ENCODE measurements at places on chromosomes 13 and 19.

GRCh38 chr19:5403968-5404640 lies 51.1 kb upstream of the ZNRF4 start:
- H3K27ac ChIP-seq: no peak overlapping the region
- H3K4me3 ChIP-seq: no peak overlapping the region
- no peaks in the 10 kb centered on the region for H3K4me1 ChIP-seq
- DNase-seq: peak; percentile 72
- no peaks in the 10 kb centered on the region for H3K36me3 ChIP-seq

DNA sequence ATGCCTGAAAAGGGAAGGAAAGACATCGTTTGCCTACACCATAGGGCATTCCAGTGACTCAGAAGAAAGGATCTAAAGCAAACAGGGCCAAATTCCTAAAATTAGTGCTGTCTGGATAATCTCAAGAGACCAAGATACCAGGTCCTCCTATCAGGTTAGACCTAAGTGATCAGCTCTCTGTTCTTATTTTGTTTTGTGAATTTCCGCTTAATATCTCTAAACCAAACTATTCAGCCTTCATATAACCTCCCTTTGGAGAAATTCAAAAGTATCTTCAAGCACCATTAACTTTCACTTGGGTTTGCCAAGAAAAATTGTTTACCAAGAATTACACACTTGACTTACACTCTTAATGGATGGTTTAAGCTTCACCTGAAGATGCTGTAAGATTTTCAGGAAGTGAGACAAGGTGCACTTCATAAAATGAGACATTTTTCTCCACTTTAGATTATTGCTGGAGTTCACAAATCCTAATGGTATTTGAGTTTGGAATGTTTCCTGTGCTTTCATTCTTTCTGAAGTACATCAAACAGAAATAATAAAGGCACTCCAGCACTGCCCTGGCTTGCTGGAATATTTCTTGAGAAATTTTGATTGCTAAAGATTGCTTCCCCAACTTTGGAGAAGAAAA lies 376.1 kb downstream of the LMO7 start:
- DNase-seq: no peak
- H3K4me1 ChIP-seq: no peaks in the 10 kb centered on the region
- H3K27ac ChIP-seq: no peak overlapping the region

- H3K4me3 ChIP-seq: no peak within 1 kb of the TSS
- no peak within 1 kb of the TSS for H3K27ac ChIP-seq
- peaks cover 43% of the 10 kb centered on the region for H3K27me3 ChIP-seq
These were observed at the start of gene ATCAY for GRCh38 chr19:3880471-3881271. Gene ATCAY, plus strand, starts transcription at chr19:3880685. Its CDS starts 5,083 bp downstream, at chr19:3885768.

GRCh38 chr13:84255226-84255797 lies 373.0 kb upstream of the SLITRK1 start:
- no peaks in the 10 kb centered on the region for H3K27me3 ChIP-seq
- no peak for DNase-seq
- H3K4me3 ChIP-seq: no peak overlapping the region
- H3K36me3 ChIP-seq: no peaks in the 10 kb centered on the region
- no peaks in the 10 kb centered on the region for H3K4me1 ChIP-seq

DNA sequence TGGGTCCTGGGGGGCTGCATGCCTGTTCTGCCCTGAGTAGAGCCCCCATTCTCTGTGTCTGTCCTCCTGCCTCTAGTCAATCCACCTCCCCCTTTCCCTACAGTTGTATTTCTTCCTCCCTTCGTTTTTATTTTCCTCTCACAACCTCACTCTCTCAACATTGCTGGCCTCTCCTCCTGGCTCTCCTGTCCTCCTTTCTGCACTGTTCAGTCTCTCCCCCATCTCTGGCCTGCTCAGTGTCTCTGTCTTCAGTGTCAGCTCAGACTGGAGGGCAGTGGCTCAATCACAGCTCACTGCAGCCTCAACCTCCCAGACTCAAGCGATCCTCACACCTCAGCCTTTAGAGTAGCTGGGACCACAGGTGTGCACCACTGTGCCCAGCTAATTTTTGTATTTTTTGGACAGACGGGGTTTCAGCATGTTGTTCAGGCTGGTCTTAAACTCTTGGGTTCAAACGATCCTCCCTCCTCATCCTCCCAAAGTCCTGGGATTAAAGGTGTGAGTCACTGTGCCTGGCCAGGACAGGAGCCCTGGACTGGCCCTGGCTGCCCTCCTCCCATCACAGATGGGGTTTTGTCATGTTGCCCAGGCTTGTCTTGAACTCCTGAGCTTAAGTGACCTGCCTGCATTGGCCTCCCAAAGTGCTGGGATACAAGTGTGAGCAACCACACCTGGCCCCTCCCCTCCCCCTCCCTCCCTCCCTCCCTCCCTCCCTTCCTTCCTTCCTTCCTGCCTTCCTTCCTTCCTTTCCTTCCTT lies 32.0 kb upstream of the IGFL1 start:
- H3K4me1 ChIP-seq: no peaks in the 10 kb centered on the region
- no peak overlapping the region for H3K4me3 ChIP-seq
- no peaks in the 10 kb centered on the region for H3K36me3 ChIP-seq
- no peak for DNase-seq
- H3K27ac ChIP-seq: no peak overlapping the region

DNA sequence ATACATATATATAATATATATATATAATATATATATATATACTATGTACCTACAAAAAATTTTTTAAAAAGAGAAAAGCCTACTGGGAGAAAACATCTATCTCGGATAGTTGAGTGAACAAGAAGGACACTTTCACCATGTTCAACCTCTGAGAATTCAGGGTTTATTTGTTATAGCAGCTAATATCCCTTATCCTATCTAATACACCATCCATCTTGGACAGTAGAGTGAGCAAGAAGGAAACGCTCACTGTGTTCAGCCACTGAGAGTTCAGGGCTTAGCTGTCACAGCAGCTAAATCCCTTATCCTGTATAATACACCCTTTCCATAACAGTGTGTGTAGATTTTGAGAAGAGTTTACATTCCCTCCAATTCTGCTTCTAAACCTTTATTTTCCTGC lies 38.1 kb upstream of the CACNA1A start:
- no peaks in the 10 kb centered on the region for H3K36me3 ChIP-seq
- no peak overlapping the region for H3K27ac ChIP-seq
- DNase-seq: no peak
- H3K4me1 ChIP-seq: no peaks in the 10 kb centered on the region
- H3K4me3 ChIP-seq: no peak overlapping the region
- H3K27me3 ChIP-seq: peaks cover 11% of the 10 kb centered on the region

DNA sequence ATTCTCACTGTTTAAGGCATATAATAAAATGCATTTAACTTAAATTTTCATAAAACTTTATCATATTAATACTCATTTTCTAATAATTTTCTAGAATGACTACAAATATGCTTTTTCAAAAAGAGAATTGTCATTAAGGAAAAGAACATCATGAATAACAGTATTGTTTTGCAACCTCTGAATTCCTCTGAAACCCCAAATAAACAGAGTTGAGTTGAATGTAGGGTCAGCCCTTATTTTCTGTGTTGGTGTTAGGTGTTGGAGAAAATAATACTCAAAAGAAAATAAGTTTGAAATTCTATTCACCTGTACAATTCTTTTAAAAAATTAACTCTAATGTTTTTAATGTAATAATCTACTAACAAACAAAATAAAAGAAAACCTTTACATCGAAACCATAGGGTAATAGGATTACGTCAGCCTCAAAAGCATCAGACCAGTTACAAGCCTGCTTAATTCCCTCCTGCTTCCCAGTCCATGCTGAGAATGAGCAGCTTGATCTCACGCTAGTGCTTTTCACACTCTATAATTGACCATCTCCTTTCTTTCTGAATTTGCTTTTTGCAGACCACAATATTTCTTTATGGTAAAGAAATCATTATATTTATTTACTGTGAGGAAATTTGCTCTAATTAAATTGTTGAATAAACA lies 160.9 kb downstream of the PCDH9 start:
- no peak for DNase-seq
- peaks cover 4% of the 10 kb centered on the region for H3K4me1 ChIP-seq
- no peaks in the 10 kb centered on the region for H3K27me3 ChIP-seq
- no peaks in the 10 kb centered on the region for H3K36me3 ChIP-seq
